ENCODE measurements at places on chromosomes 2 and 18.

DNA sequence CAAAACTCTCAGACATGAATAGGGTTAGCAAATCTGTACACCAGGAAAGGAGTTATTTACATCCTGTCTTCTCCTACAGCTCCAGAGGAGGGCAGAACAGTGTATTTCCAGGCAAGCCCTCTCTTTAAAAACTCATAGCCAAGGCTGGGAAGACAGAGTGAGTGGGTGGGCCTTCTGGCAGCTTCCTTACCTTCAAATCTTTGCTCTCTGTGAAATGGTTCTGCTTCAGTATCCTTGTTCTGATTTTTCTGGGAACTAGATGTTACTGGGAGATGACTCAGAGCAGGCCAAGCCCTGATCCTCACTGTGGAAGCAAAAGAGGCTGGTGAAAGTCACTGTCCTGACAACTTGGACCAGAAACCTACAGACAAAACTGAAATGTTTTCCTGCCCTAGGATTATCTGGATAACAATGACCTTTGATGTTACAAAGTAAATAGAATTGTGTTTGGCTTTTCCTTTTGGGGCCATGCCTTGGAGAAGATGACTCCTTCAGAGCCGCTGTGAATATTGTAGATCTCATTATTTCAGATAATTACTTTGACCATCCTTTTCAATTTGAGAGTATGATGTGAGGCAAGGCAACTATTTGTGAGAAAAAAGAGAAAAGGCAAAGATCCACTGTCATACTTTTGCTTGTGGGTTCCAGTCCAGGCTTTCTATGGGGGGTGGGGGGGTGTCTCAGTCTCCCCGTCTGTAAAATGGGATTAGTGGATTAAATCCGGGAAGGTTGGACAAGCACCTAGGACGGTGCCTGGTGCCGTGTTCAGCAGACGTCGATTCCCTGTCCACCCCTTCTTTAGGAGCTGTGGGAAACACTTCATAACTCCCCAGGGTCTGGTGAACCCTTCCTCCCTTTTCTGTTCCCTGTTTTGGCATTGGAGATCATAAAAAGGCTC, 644 bp upstream of the QPCT start:
- H3K36me3 ChIP-seq, result no peaks in the 10 kb centered on the region
- H3K27ac ChIP-seq, result no peak overlapping the region
- H3K4me3 ChIP-seq, result no peak overlapping the region
- DNase-seq, result no peak

DNA sequence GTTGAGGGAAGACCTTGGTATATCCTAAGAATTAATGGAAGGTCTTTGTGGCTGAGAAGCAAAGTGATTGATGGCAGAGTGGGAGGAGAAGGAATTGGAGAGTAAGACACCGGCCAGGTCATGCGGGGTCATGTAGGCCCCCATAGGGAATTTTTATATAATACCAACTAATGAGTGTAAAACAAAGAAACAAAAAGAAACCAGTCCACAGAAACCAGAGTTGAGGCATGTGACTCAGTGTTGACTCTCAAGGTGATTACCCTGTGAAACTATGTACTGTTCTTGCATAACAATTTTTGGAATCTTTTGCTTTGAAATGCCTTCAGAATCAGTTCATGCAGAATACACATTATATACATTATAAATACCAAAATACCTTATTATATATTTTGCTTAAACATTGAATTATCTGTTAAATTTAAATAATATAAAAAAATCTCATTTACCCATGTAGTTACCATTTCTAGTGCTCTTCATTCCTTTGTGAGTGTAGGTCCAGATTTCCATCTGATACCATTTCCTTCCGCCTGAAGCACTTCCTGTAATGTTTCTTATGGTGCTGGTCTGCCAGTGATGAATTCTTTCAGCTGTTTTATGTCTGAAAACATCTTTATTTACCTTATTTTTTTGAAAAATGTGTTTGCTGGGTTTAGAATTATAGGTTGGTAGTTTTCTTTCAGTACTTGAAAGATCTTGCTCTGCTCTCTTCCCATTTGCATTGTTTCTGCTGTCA, 8.6 kb downstream of the CLIP4 start:
- H3K27ac ChIP-seq, result no peak overlapping the region
- peaks cover 24% of the 10 kb centered on the region for H3K36me3 ChIP-seq
- DNase-seq, result no peak

DNA sequence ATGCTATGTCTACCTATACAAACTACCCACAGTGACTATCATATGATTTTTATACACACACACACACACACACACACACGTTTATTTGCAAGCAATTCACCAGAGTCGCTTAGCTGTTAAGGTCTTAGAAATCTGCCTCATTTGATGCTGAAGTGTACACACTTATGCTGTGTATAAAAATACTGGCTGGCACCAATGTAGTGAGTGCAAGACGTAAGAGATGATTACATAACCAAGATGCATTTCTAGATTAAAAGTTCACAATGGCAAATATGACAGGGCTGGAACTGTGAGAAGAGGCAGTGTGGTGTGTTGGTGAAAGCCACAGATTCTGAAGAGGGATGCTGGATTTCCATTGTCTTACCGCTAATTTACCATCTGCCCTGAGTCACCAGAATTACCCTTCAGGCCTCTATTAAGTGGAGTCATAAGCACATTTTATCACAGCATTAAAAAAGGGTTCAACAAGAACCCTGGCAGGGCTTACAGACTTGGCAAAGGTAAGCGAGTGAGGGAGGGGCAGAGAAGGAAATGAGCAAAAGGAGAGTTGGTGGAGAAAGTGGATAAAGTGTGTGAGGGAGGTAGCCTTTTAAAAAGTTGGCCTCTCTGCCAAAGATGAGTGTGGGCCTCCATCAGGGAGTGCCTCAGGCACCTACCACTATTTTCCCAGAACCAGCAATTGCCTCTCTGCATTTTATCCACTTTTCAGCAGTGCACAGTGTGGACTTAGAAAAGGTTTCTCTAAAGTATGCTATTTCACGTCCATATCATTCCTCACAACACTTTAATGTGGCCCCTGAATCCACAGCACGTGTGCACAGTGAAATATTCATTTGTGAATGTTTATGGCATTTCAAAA, 21.5 kb downstream of the MEIS1 start:
- H3K27me3 ChIP-seq, result peaks cover 2% of the 10 kb centered on the region
- no peak overlapping the region for H3K4me3 ChIP-seq
- H3K4me1 ChIP-seq, result peaks cover 32% of the 10 kb centered on the region
- no peak overlapping the region for H3K27ac ChIP-seq
- H3K36me3 ChIP-seq, result peaks cover 7% of the 10 kb centered on the region

GRCh38 chr2:227766373-227766883, 20.7 kb downstream of the SCYGR8 start:
- H3K27ac ChIP-seq, result no peak overlapping the region
- no peaks in the 10 kb centered on the region for H3K36me3 ChIP-seq
- peak; percentile 78 for DNase-seq
- no peak overlapping the region for H3K4me3 ChIP-seq

DNA sequence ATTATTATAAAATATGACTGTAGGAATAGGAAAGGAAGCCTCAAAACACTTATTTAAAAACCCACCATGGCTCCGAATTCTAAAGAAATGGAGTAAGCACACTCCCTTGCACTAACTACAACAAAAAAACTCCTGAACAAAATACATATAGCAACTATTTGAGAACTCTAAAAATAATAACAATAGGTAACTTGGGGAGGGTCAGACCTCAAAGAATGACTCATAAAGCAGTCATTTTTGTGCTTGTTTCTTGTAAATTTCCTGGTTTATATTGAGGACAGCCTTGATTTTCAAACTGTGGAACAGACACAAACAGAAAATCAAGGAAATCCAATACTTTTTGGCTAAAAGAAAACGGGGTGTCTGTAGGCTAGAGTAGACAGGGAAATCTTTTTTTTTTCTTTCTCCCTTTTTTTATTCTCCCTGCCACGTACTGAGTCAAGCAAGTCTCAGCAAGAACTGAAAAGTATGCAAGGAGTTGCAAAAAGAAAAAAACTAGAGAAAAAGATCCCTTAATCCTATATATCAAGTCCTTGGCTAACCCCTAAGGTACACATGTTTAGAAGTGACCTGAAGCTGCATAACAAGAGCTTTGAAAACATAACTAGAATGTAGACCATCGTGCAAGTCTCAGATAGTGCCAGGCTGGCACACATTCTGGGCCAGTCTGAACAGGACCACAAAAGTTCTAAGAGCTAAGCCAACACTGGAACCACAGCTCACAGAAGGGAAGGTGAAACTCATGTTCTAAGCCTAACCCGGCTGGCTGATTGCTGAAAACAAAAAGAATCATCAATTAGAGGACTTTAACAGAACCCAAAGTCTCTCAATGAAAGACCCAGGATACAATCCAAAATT, 403.1 kb upstream of the LYPD1 start:
- DNase-seq, result no peak
- peaks cover 13% of the 10 kb centered on the region for H3K4me1 ChIP-seq
- no peak overlapping the region for H3K27ac ChIP-seq
- H3K36me3 ChIP-seq, result peaks cover 3% of the 10 kb centered on the region
- no peak overlapping the region for H3K4me3 ChIP-seq

DNA sequence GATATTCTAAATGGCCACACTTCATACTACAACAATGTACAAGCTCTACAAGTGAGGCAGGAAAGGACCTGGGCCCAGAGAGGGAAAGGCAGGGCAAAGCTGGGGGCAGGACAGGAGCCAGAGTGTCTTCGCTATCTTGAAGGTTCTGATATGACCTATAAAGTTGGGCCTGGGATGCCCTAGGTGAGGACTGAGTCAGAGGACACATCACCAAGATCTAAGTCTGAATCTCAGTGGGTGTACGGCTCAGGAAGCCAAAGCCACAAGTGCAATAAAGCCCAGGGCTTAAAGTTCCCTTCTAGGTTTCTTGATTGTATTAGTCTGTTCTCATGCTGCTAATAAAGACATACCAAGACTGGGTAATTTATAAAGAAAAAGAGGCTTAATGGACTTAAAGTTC, 219.1 kb downstream of the ALK start:
- H3K27ac ChIP-seq, result no peak overlapping the region
- H3K4me1 ChIP-seq, result peaks cover 14% of the 10 kb centered on the region
- no peak for DNase-seq
- H3K36me3 ChIP-seq, result peaks cover 2% of the 10 kb centered on the region
- no peaks in the 10 kb centered on the region for H3K27me3 ChIP-seq

DNA sequence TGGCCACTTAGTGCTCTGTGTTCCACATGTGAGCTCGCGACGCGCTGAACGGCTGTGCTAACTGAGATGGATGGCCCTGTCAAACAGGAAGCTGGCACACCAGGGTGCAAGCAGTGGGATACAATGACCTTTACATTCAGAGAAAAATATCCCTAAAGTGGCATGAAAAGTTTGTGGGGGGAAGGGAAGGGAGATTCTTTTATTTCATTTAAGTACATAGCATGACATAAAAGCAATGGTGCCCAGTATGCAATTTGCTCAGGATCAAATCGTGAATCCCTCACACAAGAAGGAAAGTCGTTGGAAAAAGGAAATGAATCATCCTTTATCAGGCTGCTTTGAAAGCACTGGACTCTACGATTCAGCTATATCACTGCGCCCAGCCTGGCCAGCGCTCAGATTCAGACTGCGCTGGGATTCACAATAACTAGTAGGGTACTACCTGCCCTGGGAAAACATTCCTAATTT, 26.0 kb downstream of the SATB2 start:
- H3K4me3 ChIP-seq, result peak overlapping the region; percentile 1
- no peak for DNase-seq
- H3K4me1 ChIP-seq, result peaks cover 22% of the 10 kb centered on the region
- no peaks in the 10 kb centered on the region for H3K36me3 ChIP-seq

- H3K36me3 ChIP-seq, result no peaks in the 10 kb centered on the region
- no peak overlapping the region for H3K27ac ChIP-seq
- peaks cover 5% of the 10 kb centered on the region for H3K4me1 ChIP-seq
- no peaks in the 10 kb centered on the region for H3K27me3 ChIP-seq
- no peak overlapping the region for H3K4me3 ChIP-seq
Measured at GRCh38 chr2:145374165-145374564, 854.2 kb upstream of the ZEB2 start.

DNA sequence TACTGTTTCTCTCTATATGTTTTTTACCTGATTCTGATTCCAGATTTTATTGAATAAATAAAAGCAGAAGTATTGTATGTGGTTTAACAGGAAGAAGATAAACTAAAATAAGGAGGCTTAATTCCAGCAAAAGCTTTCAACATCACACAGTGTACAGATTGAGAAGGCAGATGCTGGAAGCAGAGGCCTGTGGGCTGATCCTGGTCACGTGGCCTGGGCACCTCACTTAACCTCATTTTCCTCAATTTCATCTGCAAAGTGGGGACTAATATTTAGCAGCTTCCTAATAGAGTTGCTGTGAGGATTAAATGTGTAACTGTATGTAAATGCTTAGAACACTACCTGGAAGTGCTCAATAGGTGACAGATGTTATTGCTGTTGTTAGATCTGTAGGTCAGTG, 58.0 kb downstream of the CDCA7 start:
- peaks cover 32% of the 10 kb centered on the region for H3K4me1 ChIP-seq
- no peaks in the 10 kb centered on the region for H3K27me3 ChIP-seq
- no peaks in the 10 kb centered on the region for H3K36me3 ChIP-seq
- no peak for DNase-seq

- no peak overlapping the region for H3K27ac ChIP-seq
- H3K27me3 ChIP-seq, result no peaks in the 10 kb centered on the region
- no peaks in the 10 kb centered on the region for H3K4me1 ChIP-seq
- DNase-seq, result no peak
Measured at GRCh38 chr2:128280158-128280871, 38.4 kb downstream of the HS6ST1 start.

- no peak overlapping the region for H3K4me3 ChIP-seq
- no peaks in the 10 kb centered on the region for H3K36me3 ChIP-seq
- H3K27ac ChIP-seq, result no peak overlapping the region
- no peaks in the 10 kb centered on the region for H3K27me3 ChIP-seq
Measured at GRCh38 chr2:221911321-221911720, 339.2 kb upstream of the EPHA4 start.

DNA sequence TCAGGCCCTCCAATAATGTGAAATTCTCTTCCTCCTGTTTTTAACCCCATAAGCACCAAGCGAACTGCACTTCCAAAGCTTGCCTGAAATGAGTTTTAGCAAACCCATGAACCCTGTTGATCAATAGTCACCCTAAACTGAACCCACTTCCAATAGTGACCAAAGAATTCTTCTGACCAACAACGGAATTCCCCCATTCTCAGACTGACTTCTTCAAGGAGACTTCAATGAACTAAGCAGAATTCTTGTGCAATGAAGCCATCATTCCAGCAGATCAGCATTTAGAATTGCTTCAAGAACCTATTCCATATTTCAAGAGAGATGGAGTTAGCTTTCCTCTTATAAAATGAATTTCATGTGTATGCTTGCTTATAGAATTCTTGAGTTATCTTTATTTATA, 176.9 kb upstream of the FN1 start:
- peaks cover 13% of the 10 kb centered on the region for H3K4me1 ChIP-seq
- H3K36me3 ChIP-seq, result no peaks in the 10 kb centered on the region
- H3K4me3 ChIP-seq, result no peak overlapping the region
- no peak overlapping the region for H3K27ac ChIP-seq

- no peak for DNase-seq
- H3K27me3 ChIP-seq, result no peaks in the 10 kb centered on the region
- H3K36me3 ChIP-seq, result no peaks in the 10 kb centered on the region
- no peaks in the 10 kb centered on the region for H3K4me1 ChIP-seq
- H3K4me3 ChIP-seq, result no peak overlapping the region
- no peak overlapping the region for H3K27ac ChIP-seq
Measured at GRCh38 chr18:32372381-32373061, 98.2 kb downstream of the GAREM1 start.

Data from neural crest cell (in vitro differentiated cells).